Activated effector memory CD4-positive, alpha-beta T cell treated with Interleukin-2 at 50 U/mL for 16 hours (primary cell): ENCODE measurements at places on chromosomes 7 and 10.
A peak's percentile ranks its signal among the peaks of the same experiment; 100 is the strongest.

GRCh38 chr10:17438583-17438982, 15.8 kb downstream of the ST8SIA6 start:
- no peak for DNase-seq

GRCh38 chr7:132177708-132178401, 398.4 kb downstream of the PLXNA4 start:
- no peak for DNase-seq

GRCh38 chr10:130459851-130460490, 323.8 kb downstream of the GLRX3 start:
- no peak for DNase-seq

- DNase-seq, result no peak
Measured at GRCh38 chr7:77315182-77315591, 101.0 kb downstream of the GSAP start.

- no peak for DNase-seq
Measured at GRCh38 chr10:89609833-89610346, 35.2 kb downstream of the PANK1 start.

GRCh38 chr7:92614660-92615174, 24.5 kb upstream of the FAM133B start:
- DNase-seq, result no peak

- DNase-seq, result peak; percentile 62
Measured at GRCh38 chr7:157851501-157852067, 514.8 kb downstream of the DNAJB6 start.

GRCh38 chr10:44635176-44635575, 250.3 kb upstream of the CXCL12 start:
- no peak for DNase-seq

- DNase-seq, result no peak
Measured at GRCh38 chr7:148579366-148579765, 11.2 kb upstream of the C7orf33 start.

- peak; percentile 44 for DNase-seq
Measured at GRCh38 chr10:84352251-84352842, 24.0 kb downstream of the CCSER2 start.

GRCh38 chr7:151187409-151188251, 580 bp upstream of the ASB10 start:
- no peak for DNase-seq

DNA sequence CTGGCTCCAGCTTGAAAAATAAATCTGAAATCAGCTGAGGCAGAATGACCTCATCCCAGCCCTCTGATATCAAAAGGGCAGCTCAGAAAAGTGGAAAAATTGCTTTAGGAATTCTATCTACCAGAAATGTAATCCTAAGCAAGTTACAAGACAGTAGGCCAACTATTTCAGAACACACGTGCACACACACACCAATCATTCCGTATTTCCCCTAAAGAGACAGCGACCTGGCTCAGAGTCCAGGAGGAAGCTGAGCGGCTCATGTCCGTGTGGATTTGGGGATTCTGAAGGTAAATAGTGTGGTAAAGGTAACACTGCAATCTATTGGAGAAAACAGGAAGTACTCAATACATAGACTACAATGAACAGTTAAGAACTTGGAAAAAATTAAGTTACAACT, 288.2 kb downstream of the CALN1 start:
- no peak for DNase-seq

DNA sequence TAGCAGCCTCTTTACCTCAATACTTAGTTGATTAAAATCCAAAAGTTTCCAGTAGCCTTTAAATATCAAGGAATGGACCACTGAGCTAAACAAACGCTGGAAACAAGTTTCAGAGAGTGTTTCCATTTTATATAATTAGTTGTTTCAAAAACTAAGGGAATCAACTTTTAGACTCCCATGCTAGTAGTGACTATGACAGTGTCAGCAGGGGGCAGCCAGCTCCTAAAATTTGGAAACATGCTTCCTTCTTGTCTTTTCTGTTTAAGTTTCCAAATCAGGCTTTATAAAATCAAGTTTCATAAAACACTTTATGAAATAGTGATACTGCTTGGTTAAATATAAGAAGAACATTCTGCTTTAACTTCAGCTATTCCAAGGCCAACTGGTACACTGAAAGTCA, 138.2 kb upstream of the TMEM229A start:
- no peak for DNase-seq

- DNase-seq, result no peak
Measured at GRCh38 chr10:99360934-99361333, 31.8 kb downstream of the CNNM1 start.
